ENCODE measurements at places on chromosomes 1 and 21. TPM values are rescaled to one million over a fixed set of nuclear protein-coding genes. Genes with fewer than 3 reads are reported as not detected.

PTAFR gene
- under 0.01 TPM for total RNA-seq

DNAI4 gene
- 12.7 TPM for total RNA-seq

CNIH3 gene
- total RNA-seq, result 3.6 TPM

LCE2A gene
- not detected for total RNA-seq

Data from osteoblast (primary cell).